ENCODE measurements at places on chromosomes 12 and 14. TPM values are rescaled to one million over a fixed set of nuclear protein-coding genes. Genes with fewer than 3 reads are reported as not detected.

TEAD4 gene
- 1.6 TPM for total RNA-seq

GPRC5D gene
- not detected for total RNA-seq

TRIM9 gene
- 0.56 TPM for total RNA-seq

OR4E2 gene
- not detected for total RNA-seq

DNAH10 gene
- total RNA-seq = 0.76 TPM

INHBC gene
- not detected for total RNA-seq

CLEC4D gene
- not detected for total RNA-seq

VAMP1 gene
- 49.2 TPM for total RNA-seq

KRT71 gene
- not detected for total RNA-seq

ITGB7 gene
- 567 TPM for total RNA-seq

OR6C2 gene
- total RNA-seq = not detected

RASSF8 gene
- 1.4 TPM for total RNA-seq

POTEG gene
- total RNA-seq = not detected

UBE3B gene
- 39.0 TPM for total RNA-seq

RHNO1 gene
- total RNA-seq = 49.2 TPM

COL2A1 gene
- total RNA-seq = not detected

CFAP54 gene
- 1.4 TPM for total RNA-seq

- DNase-seq = no peak
These were observed 19.6 kb downstream of the TNFAIP2 start for GRCh38 chr14:103142721-103143302.

- DNase-seq = no peak
These were observed 108.9 kb downstream of the TRAFD1 start for GRCh38 chr12:112234303-112234702.

DNA sequence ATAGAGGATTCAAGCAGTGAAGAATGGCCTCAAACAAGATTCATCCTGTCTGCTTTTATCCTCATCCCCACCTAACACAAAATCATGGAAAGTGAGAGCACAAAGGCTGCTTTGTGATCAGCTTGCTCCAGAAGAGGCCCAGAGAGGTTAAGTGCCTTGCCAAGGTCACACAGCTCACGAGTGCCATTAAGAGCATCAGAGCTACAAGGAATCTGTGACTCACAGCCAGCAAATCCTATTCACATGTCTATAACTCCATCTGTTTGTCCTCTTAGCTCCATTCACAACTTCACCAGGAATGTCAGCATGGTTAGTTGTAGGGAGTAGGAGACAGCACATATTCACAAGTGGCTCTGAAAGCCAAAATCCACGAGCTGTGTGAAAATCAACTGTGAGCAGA lies 79.8 kb downstream of the TTC9 start:
- DNase-seq = no peak

DNA sequence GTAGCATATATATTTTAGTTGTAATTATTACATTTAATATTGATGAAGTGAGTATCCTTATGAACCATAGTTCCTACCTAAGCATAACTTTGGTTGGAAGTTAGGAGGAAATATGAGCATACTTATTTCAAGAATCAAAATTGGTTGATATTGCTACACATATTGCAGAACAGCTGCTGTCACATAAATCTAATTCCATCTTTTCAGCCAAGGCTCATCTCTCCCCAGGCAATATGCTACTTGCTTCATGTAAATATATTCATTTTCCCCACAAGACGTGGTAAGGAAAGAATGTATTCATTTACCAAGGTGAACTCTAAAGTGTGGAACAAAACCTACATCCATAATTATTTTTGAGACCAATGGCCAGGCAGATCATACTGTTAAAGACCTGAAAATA lies 62.5 kb upstream of the HIF1A start:
- DNase-seq = no peak

GRCh38 chr14:72906316-72906715 lies 12.4 kb upstream of the DPF3 start:
- DNase-seq = no peak

DNA sequence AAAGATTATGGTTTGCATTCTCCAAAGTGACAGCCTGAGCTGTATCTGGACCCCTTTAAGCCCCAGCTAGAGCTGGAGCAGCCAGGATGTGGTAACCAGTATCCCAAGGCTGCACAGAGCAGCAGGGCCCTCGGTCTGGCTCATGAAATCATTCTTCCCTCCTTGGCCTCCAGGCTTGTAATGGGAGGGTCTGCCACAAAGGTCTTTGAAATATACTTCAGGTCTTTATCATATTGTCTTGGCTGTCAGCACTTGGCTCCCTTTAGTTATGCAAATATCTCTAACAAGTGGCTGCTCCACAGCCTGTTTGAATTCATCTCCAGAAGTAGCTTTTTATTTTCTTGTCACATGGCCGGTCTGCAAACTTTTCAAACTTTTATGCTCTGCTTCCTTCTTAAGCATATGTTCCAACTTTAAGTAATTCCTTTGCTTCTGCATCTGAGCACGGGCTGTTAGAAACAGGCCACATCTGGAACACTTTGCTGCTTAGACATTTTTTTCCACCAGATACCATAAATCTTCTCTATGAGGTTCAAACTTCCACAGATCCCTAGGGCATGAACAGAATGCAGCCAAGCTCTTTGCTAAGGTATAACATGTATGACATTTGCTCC lies 663.4 kb upstream of the MIS18BP1 start:
- no peak for DNase-seq

GRCh38 chr12:8018666-8019581 lies 13.6 kb upstream of the FOXJ2 start:
- peak; percentile 61 for DNase-seq

- no peak for DNase-seq
These were observed 18.1 kb downstream of the FAM186B start for GRCh38 chr12:49587174-49587908.

DNA sequence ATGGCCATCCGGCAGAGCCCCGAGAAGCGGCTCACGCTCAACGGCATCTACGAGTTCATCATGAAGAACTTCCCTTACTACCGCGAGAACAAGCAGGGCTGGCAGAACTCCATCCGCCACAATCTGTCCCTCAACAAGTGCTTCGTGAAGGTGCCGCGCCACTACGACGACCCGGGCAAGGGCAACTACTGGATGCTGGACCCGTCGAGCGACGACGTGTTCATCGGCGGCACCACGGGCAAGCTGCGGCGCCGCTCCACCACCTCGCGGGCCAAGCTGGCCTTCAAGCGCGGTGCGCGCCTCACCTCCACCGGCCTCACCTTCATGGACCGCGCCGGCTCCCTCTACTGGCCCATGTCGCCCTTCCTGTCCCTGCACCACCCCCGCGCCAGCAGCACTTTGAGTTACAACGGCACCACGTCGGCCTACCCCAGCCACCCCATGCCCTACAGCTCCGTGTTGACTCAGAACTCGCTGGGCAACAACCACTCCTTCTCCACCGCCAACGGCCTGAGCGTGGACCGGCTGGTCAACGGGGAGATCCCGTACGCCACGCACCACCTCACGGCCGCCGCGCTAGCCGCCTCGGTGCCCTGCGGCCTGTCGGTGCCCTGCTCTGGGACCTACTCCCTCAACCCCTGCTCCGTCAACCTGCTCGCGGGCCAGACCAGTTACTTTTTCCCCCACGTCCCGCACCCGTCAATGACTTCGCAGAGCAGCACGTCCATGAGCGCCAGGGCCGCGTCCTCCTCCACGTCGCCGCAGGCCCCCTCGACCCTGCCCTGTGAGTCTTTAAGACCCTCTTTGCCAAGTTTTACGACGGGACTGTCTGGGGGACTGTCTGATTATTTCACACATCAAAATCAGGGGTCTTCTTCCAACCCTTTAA lies 1.5 kb downstream of the FOXG1 start:
- DNase-seq = no peak

GRCh38 chr12:40253936-40254335 lies 29.1 kb downstream of the LRRK2 start:
- no peak for DNase-seq

- DNase-seq = no peak
These were observed 265.6 kb upstream of the GARIN6 start for GRCh38 chr12:99381992-99382391.

DNA sequence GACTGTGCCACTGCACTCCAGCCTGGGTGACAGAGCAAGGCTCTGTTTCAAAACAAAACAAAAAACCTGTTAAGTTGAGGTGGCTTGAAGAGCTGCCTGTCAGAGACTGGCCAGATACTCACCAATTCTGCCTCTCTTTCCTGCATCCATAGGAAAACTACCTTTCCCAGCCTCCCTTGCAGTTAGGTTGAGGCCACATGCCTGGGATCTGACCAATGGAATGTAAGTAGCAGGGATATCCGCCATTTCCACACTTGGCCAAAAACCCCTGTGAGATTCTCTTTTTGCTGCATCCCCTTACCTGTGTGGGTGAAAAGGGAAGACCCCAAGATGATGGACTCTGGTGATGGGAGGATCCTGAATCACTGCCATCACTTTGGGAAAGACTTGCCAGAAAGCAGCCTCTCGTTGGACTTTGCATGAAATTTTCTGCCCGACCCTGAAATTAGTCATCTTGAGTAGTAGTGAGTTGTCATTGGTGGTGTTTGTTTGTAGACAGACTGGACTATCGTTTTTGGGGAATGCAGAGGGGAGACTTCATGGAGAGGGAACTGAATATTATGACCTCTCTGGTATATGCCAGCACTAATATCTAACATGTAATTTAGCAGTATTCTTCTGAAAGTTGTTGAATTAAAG lies 14.0 kb downstream of the GPR68 start:
- peak; percentile 68 for DNase-seq

DNA sequence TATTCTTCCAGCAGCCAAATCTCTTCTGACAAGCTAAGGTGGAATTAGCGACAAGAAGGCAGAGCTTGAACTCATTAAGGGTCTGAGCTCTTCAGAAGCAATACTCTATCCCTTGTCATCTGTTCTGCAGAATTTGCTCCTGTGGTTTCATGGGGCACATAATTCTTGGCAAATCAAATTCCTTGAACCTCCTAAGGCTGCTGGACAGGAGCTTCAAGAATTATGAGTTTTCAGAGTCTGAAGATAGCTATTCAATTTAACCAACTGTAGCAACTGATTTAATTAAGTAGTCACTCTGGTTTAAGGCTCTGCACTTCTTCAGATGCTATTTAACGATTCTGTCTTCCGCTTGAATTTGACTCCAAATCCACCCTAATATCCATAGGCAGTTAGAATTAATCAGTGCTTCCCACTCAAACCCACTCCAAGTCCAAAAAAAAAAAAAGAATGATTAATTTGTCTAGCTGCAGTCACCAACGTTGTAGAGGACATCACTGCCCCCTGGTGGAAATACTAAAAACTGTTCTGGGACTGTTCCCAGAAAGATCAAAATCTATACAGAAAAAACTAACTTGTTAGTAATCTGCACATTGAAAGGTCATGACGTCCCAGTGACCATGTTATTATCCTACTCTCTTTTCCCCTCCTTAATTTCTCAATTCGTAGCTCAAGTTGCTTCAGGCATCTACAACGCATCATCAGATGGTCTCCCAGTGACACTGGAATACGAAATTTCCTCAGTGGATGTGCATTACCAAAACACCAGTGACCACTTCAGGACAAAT lies 169.9 kb downstream of the KIF21A start:
- DNase-seq = no peak

- DNase-seq = no peak
These were observed 177.6 kb downstream of the RIMBP2 start for GRCh38 chr12:130538343-130539095.

GRCh38 chr14:60487211-60487610 lies 1.3 kb upstream of the C14orf39 start:
- DNase-seq = no peak

DNA sequence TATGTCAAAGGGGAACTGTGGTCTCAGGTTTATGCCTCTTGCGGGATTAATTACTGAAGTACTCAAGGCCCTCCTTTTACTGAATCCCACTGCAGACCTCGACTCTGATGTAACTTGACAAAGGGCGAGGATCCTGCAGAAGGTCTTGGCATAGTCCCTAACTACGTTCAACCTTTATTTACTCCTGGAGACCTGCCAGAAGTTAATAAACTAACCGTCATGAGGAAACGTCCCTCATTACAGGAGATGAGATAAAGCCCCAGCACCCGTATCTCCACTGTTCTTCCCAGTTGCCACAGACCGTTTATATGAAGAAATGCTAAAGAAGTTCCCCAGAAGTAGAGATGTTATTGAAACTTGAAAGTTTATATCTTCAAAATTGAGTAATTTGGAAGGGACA lies 190.9 kb downstream of the ETV6 start:
- DNase-seq = no peak

DNA sequence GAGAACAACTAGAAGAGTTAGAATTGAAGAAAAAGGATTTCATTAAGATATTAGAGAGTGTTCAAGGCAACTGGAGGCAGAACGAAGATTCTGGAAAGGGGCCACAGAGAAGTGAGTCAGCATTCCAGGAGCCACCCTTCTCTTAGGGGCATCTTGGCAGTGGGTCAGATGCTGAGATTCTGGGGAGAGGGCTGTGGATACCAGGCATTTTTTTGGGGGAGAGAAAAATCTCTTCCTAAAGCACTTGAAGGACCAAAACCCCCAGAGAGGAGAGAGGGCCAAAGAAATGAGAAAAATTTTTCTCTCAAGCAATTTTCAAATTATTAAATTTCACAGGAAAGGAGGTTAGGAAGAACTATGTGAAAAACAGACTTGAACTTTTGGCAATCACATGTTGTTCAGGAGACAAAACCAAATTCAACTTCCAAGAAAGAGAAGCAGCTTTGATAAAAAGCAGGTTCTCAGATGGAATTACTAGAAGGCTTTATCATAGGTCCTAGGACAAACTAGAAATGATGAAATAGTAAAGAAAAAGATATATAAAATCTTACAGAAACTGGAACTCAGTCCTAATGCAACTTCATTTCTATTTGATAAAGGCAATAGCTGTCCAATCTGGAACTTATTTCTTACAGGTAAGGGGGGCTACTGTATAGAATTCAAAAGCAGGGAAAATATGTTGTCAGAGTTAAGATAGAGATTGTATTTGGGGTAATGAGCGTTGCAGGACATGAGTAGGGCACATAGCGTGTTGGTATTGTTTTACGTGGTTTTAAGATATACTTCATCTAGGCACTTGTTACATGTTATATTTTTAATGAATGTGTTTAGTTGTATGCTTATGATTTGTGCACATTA lies 1.1 kb upstream of the CLEC2D start:
- DNase-seq = no peak

DNA sequence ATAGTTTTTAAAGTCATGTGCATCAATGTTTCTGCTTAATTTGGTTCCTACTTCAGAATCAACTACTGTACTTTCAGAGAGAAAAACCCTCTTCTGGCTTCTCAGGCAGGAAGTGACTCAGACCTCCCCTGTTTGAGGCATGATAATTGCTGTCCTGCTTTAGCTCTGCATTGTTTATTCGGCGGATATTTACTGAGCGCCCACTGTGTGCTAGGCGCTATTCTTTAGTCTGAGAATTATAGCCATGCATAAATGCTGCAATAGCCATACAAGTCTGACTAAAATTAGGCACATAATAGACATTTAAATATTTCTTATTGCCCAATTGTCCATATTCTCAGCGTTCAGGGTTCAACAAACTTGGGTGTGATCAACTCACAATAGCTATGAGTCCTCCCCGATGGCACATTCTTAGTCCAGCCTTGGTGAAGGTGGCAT lies 6.1 kb upstream of the AMIGO2 start:
- DNase-seq = peak; percentile 79

GRCh38 chr12:85507456-85507855 lies 227.4 kb downstream of the ALX1 start:
- DNase-seq = no peak

GRCh38 chr14:22477569-22478194 lies 111.3 kb downstream of the DAD1 start:
- no peak for DNase-seq
